PC-9 (cell line): ENCODE measurements at places on chromosomes 4 and X.
A peak's percentile ranks its signal among the peaks of the same experiment; 100 is the strongest.

- peak; percentile 63 for DNase-seq
Measured at GRCh38 chrX:21798677-21799219, 40.7 kb upstream of the MBTPS2 start.

DNA sequence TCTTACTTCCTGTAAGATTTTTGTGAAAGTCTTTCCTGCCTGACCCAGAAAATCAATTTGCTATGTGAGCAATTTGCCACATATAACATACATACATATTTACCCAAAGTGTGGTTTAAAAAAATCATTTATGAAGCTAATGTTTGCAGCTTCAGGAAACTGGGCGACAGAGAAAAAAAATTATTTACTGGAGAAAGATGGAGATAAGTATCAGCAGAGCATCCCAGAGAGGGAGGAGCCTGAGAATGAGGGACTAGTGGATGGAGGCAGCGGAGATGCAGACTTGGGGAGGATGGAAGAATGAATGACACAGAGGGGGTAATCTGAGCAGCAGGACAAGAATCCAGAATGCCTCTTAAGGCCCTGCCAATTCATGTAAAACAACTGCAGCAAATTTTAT lies 975 bp upstream of the GYPA start:
- DNase-seq, result no peak

DNA sequence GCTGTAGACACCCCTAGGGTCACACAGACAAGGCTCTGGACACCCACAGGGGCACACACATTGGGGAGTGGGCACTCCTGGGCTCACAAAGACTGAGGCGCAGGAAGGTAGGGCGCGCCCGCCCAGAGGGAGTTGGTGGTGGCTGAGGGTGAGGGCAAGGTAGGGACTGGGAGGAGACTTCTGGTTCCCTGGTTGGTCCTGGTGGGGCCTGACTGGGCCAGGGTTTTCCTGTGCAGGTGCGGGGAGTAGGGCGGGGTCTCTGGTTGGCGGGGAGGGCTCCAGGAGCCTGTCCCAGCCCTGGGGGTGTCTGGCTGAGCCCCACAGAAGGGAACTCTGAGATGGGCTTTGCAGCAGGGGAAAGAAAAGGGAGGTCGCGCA lies 6.7 kb upstream of the WAS start:
- DNase-seq, result no peak

GRCh38 chr4:177798161-177798560 lies 355.9 kb upstream of the AGA start:
- DNase-seq, result no peak

- no peak for DNase-seq
Measured at GRCh38 chrX:150364347-150365050, 1.4 kb downstream of the MAMLD1 start.

DNA sequence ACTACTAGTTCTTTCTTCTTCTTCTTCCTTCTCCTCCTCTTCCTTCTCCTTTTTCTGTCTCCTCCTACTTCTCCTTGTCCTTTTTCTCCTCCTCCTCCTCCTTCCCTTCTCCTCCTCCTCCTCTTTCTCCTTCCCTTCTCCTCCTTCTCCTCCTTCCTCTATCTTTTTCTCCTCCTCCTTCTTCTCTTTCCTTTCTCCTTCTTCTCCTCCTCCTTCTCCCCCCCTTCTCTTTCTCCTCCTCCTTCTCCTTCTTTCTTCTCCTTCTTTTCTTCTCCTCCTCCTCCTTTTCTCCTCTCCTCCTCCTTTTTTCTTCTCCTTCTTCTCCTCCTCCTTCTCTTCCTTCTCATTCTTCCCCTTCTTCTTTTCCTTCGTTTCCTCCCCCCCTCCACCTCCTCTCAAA lies 21.8 kb upstream of the NAP1L5 start:
- no peak for DNase-seq

GRCh38 chr4:73662709-73663546 lies 42.7 kb upstream of the RASSF6 start:
- DNase-seq, result no peak

DNA sequence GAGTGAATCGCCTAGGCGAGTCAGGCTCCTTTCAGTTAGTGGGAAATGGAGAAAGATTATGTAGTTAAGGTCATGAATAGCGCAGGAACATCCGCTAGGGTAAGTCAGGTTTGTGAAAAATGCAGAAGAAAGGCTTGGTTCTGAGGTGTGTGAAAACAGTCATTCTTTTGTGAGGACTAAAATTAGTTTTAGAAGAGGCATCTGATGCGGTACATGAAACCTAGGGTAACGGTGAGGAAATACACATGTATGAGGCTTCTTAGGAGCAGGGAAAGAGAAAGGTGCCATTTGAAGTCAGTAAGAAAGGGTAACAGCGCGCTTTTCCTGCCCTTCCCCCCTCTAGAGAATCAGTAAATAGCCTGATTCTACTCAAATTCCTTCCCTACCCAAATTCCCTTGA lies 570 bp upstream of the RNF128 start:
- no peak for DNase-seq

GRCh38 chrX:119477812-119478232 lies 9.6 kb downstream of the SLC25A5 start:
- peak; percentile 37 for DNase-seq

DNA sequence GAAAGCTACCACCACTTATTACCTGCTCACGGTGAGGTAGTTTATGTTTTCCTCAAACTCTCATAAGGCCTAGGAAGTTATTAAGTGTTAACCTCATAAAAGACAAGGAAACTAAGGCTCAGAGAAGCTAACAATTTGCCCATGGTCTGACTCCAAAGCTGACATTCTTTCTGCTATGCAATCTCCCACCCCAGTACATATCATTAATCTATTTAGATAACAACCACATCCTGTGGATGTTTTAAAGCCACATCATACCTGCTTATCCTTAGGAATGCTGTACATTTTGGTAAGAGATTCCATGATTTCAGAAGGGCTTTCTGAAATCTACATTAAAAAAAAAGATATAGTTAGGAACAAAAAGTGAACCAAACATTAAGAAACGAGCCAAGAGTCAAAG lies 55.4 kb downstream of the HUWE1 start:
- DNase-seq, result no peak

- no peak for DNase-seq
Measured at GRCh38 chr4:19803406-19803805, 448.3 kb upstream of the SLIT2 start.

- no peak for DNase-seq
Measured at GRCh38 chr4:8874896-8875680, 3.4 kb upstream of the HMX1 start.

DNA sequence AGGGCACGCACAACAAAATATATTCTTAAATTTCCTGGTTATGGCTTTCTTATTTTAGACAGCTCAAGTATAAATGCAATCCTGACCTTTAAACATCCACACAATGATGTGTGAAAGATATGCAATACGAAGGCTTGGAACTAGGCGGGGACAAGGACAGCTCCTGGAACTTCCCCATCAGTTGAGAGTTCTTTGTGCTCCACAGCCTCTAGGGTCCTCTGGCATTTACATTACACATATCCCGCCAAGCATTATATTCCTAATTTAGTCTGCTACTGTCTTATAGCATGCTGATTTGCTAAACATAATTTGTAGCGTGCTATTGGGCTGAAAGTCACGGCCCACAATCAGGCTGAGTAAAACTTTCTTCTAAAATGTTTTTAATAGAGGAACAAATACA lies 74.4 kb downstream of the FTHL17 start:
- no peak for DNase-seq

GRCh38 chr4:176841711-176842112 lies 49.0 kb upstream of the VEGFC start:
- peak; percentile 70 for DNase-seq

- no peak for DNase-seq
Measured at GRCh38 chr4:182139491-182139890, 103.7 kb upstream of the TENM3 start.

DNA sequence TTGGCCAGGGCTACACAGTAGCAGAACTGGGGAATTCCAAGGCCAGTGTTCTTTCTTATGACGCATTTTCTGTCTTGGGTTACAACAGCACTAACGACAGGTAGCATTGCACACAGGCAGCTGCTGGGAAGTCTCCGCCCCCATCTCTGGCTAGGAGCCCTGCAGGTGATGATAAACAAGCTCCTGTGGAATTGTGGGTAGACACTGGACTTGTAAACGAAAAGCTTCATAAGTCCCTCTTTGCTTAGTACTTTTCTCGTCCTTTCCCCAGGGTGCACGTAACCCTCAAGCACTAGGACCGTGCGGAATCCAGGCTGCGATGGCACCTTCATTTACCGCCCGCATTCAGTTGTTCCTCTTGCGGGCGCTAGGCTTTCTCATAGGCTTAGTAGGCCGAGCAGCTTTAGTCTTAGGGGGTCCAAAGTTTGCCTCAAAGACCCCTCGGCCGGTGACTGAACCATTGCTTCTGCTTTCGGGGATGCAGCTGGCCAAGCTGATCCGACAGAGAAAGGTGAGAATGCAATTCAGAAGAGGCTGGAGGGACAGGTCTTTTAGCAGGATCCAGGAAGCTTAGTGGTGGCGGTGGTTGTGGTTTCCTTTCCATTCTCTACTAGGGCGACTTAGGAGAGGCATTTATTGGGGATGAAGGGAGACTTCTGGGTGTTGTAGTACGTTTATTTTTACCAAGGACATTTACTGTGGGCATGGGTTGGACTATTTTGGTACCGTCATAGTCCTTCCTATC lies at the start of gene FAAH2:
Gene FAAH2 (plus strand): TSS at position 200 of the 745 bp plus-strand sequence. CDS start 120 bp downstream, at position 320.
- peak; percentile 92 for DNase-seq

- no peak for DNase-seq
Measured at GRCh38 chr4:145960012-145960411, 21.4 kb upstream of the ZNF827 start.

- no peak for DNase-seq
Measured at GRCh38 chr4:126058596-126058995, 743.8 kb downstream of the FAT4 start.

GRCh38 chr4:103099691-103100392 lies at the start of gene BDH2:
BDH2 (minus strand) TSS chr4:103099834; CDS start chr4:103096254, 3,580 bp downstream.
- peak; percentile 84 for DNase-seq

- DNase-seq, result no peak
Measured at GRCh38 chrX:13345037-13345436, 25.2 kb upstream of the ATXN3L start.

DNA sequence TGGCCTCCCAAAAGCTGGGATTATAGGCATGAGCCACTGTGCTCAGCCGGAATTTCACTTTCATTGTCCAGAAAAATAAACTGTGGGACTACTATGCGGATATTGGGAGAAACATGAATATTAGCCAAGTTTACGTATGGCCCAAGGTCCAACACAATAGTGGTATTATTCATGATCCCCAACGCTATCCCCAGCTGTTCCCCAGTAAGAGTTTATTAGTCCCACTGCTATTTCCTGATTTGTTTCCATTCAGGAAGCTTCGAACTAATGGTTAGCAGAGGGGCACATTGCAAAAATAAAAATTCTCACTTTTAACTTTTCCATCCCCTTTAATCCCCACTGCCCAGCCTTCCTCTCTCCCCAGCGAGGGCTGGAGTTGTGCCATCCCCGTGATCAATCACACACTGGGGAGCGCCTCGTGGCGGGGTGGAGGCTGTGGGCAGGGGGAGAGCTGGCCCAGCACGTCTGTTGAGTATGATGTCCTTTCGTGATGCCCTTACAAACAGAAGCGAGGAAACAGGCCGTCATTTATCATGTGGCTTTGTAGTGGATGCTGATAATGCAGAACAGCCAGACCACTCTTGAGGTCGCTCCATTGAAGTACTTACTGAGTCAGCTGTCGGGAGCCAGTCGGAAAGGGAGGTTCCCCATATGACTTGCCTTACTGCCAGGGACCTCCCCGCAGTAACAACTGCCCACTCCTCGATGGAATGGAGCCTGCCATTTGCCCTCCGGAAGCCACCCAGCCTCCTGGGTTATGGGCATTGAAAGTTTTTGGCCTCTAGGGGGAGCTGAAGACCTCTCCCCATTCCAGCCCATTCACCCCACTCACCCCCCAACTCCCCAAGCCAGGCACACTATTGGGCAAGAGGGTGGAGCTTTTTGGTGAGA lies 117.0 kb downstream of the KDR start:
- DNase-seq, result no peak

- DNase-seq, result no peak
Measured at GRCh38 chr4:42638993-42639392, 17.9 kb downstream of the ATP8A1 start.

DNA sequence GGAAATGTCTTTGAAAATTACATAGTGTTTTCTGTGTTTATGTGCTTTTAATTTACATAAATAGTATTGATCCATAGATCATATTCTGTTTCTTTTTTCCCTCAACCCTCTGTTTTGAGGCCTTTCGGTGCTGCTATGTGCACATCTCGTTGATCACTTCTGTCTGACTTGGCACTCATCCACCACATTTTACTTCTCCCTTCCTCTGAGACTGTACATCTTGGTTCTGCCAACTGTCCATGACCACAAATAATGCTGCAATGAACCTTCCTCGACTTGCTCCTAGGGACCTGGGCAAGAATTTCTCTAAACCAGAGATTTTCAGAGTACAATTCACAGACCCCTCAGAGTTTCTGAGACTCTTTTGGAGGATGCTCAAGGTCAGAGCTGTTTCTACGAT lies 74.4 kb downstream of the RTL5 start:
- DNase-seq, result no peak

- no peak for DNase-seq
Measured at GRCh38 chr4:103008875-103009729, 10.4 kb downstream of the SLC9B1 start.
